ENCODE measurements at places on chromosomes 3 and 15. TPM values are rescaled to one million over a fixed set of nuclear protein-coding genes. Genes with fewer than 3 reads are reported as not detected.

The NTRK3 gene
- total RNA-seq = 0.66 TPM

The PPM1L gene
- 7.6 TPM for total RNA-seq

The TICRR gene
- total RNA-seq = not detected

The CCDC13 gene
- total RNA-seq = 6.3 TPM

The LIPC gene
- total RNA-seq = 1.6 TPM

The FEZF2 gene
- total RNA-seq = not detected

The NCBP2 gene
- total RNA-seq = 19.5 TPM

The CCR2 gene
- 7.9 TPM for total RNA-seq

The SERPINI1 gene
- total RNA-seq = 10.2 TPM

The NR2E3 gene
- total RNA-seq = not detected

The STRA6 gene
- total RNA-seq = not detected

The NR2F2 gene
- 12.9 TPM for total RNA-seq

The TNFAIP8L3 gene
- not detected for total RNA-seq

The TRIM42 gene
- not detected for total RNA-seq

The ROPN1 gene
- total RNA-seq = not detected

- DNase-seq = no peak
Measured at GRCh38 chr3:170467571-170468147, 49.0 kb downstream of the CLDN11 start.

DNA sequence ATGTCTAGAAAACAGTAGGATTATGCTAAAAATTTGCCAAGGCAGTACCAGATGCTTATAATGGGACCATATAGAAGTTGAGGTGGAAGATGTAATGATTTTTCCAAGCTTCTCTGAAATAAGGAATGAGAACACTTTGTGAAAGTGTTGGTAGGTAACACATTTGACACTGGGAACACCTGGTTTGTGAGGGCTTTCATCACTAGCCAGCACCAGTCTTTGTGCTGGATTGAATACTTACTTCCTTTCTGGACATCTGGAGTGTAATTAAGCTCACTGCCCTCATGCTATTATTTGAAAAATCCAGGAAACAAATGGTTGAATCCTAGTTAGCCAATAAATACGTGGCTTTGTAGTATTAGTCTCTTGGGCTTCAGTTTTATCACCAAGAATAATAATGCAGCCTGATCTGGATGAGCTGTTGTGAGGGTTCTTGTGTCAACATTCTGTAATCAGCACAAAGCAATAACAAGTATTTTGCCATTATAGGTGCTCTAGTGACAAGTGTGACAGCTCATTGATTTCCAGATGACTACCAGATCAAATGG lies 12.9 kb downstream of the CCDC80 start:
- DNase-seq = no peak

DNA sequence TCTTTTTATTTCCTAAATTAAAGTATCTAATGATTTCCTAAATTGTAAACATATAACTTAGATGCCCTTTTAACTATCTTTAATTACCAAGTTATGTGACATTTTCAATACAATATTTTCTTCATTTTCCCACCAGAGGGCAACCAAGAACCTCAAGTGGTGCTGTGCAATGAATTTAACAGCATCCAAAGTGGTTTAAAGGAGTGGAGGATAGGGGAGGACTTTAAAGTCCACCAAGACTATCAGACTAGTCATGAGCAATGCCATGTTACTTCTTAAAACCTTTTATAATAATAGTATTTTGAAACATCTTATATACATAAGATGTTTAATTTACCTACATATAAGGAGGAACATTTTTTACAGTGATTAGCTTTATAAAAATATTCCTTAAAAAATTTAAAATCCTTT lies 74.4 kb downstream of the DLG1 start:
- no peak for DNase-seq

DNA sequence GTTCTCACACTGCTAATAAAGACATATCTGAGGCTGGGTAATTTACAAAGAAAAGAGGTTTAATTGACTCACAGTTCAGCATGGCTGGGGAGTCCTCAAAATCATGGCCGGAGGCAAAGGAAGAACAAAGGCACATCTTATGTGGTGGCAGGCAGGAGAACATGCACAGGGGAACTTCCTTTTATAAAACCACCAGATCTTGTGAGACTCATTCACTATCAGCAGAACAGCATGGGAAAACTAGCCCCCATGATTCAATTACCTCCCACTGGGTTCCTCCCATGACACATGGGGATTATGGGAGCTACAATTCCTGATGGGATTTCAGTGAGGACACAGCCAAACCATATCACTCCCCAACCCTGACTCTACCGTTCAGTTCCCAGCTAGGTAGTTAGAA lies 59.7 kb upstream of the MINAR1 start:
- DNase-seq = no peak

GRCh38 chr3:118932822-118933558 lies 101.7 kb downstream of the IGSF11 start:
- peak; percentile 43 for DNase-seq

- no peak for DNase-seq
Measured at GRCh38 chr15:42094512-42094963, at the start of gene PLA2G4D. TSS of gene PLA2G4D (minus strand) at chr15:42094562. CDS start at chr15:42094459, 103 bp downstream.

DNA sequence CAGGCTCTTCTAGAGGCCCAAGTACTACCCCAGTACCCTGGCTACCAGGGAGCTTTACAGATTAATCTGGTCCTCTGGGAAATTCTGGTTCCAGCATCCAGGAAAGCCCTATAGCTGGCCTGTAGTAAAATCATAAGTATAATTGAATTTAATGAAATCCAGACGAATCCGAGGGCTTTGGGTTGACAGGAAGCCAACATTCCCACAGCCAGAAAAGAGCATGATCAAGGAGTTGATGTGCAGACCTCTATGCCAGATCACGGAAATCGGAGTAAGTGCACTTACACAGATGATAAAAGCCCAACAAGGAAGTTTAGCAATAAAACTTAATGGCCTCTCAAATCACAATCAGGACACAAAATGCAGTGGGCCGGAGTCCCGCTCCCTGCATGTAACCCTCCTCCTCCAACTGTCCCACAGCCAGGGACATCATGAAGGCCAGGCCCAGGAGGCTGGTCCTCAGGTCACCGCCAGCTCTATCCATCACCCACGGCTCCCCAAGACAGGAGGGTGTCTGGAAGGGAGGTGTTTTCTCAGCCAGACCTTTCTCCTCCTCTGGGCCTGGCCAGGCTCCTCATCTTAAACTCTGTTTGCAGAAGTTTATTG lies 62.8 kb upstream of the SEC22A start:
- DNase-seq = no peak

GRCh38 chr3:13072239-13072599 lies 1.0 kb downstream of the IQSEC1 start:
- DNase-seq = no peak

DNA sequence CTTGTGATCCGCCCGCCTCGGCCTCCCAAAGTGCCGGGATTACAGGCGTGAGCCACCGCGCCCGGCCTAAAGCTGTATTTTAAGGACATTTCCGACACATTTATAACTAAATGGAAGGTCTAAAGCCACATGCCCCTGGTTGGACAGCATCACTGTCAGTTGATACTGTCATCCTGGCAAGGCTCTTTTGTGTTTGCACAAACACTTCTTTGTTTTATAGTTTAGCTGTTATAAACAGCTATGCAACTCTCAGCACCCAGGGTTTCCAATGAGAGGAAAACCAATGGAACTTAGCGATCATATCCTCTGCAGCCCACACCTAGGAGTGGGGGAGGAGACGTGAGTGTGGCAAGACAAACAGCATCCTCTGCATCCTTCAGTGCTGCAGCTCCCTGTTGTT lies 19.7 kb downstream of the NIPA1 start:
- no peak for DNase-seq

DNA sequence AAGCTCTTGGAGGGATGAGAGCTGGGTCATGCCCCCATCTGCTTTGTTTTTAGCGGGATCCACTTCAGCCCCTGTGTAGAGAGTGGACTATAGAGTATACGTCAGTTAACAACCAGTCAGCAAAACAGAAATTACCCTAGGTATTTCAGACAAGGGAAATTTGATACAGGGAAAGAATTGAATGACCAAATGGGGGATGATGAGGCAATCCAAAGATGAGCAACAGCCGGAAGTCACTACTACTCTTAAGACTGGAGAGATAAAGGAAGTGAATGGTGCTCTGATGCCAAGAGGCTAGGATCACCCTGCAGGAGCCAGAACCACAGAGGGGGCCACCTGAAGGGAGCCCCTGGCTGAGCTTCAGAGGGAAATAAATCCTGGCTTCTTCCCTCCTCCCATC lies 1.7 kb upstream of the GPR62 start:
- no peak for DNase-seq

GRCh38 chr3:43046583-43046982 lies 59.3 kb downstream of the POMGNT2 start:
- no peak for DNase-seq

GRCh38 chr15:71066983-71067382 lies 48.3 kb upstream of the THSD4 start:
- DNase-seq = no peak

DNA sequence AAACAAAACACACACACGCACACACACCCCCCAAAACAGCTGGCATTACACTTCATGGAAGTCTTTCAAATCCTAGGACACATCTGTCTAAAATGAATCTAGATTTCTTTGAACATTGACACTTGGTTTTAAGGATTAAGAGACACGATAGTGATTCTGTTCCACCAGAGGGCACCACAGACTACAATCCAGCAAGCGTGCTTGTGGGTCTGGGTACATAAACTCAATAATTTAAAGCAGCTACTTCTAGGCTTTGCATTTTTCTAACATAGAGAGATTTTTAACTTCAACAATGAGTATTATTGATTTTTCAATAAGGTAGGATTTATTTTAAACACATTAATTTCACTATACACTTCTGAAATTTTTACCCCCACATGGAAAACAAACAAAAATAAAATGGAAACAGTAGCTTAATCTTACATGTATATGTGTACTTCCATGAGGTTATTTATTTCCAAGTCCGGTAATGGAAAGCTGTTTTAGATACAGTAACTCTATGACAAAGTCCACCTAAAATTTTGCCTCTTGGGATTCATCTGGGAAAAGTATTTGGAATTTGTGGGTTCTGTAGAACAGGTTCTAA lies 564.0 kb upstream of the TGFBR2 start:
- DNase-seq = peak; percentile 54

DNA sequence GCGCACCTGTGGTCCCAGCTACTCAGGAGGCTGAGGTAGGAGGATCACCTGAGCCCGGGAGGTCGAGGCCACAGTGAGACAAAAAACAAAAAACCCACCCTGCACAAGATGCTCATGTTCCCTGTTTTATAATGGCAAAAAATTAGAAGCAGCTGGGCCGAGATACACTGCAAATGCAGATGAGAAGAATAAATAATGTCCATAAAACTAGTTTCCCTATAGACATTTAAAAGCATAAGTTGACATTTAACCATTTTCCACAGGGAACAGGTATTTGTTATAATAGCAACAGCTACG lies 537 bp upstream of the SCAP start:
- DNase-seq = no peak

DNA sequence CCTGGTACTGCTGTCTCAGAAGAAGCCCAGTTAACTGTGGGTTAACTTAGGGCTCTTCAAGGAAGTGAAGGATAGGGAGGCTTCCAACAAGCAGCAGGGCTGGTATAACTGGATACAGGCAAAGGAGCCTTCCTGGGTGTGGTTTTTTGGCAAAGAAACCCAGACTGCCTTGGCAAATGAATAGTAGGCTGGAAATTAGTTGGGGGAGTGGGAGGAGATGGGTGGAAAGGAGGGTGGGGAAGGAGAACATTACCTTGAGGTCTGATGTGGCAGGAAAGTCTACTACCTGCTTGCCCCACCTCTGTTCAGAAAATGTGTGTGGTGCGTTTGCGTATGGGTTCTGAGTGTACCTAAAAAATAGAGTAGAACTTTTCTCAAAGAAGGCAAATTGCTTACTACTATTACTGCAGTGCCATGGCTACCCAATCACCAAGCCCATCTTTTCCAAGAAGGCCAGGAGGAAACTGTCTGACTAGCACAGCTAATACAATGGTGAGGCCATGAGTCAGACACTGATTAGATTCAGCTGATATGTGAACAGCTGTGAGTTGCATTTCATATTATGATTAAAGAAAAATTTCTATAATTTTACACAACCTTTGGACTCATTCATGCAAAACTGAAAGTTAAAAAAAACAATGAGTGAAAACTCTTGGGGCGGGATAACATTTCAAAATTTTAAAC lies 55.2 kb downstream of the SPTSSB start:
- DNase-seq = no peak

- no peak for DNase-seq
Measured at GRCh38 chr15:33500432-33501195, 189.8 kb downstream of the RYR3 start.

GRCh38 chr15:65841121-65841930 lies 28.0 kb upstream of the RAB11A start:
- DNase-seq = no peak

DNA sequence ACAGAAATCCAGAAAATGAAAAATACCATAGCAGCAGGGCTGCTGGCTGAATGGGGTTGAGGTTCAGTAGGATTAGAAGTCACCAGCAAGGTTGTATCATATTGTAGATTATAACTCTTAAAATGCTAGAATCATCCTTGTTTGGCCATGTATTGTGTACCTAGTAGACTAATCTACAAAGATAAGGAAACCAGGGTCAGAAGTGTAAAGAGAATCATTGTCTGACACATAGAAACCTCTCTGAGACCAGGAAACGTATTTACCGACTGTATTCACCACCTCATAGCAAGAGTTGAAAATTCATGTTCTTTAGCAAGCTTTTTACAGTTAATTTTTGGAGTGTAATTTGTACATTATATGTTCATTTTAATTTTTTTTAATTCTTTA lies 168.8 kb downstream of the ECT2 start:
- DNase-seq = no peak

DNA sequence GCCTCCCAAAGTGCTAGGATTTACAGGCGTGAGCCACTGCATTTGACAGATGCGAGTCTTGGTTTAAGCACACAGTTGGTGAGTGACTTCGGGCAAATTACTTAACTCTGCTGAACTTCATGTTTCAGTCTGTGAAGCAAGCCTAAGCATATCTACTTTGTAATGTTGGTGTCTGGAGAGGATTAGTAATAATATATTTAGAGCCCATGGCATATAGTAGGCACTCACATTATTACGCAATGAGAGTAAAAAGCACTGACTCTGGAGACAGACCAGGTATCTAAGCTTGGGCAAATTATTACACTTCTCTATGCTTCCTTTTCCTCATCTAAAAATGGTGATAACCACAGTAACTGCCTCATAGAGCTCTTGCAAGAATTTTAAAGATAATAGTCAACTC lies 208.7 kb upstream of the P2RY1 start:
- DNase-seq = no peak

DNA sequence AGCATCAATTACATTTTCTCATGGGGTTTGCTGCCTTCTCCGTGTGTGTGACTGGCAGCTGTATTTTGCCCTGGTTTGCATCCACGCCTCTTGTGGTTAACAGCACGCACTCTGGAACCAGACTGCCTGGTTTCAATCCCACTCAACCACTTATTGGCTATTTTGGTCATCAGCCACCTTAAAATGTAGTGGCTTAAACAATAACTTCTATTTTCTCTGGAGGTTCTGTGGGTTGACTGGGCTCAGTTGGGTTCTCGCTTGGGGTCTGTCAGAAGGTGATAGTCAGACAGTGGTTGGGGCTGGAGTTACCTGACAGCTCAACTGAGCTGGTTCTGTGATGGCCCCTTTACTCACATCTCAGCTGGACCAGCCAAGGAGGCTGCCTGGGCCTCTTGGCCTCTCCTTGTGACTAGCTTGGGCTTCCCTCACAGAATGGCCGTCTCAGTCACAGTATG lies 36.8 kb downstream of the EHD4 start:
- no peak for DNase-seq

Data from body of pancreas (tissue), 4 donors.